ENCODE measurements at places on chromosomes 6 and 20.

- DNase-seq: no peak
Measured at GRCh38 chr6:161265554-161265953, 8.3 kb downstream of the AGPAT4 start.

DNA sequence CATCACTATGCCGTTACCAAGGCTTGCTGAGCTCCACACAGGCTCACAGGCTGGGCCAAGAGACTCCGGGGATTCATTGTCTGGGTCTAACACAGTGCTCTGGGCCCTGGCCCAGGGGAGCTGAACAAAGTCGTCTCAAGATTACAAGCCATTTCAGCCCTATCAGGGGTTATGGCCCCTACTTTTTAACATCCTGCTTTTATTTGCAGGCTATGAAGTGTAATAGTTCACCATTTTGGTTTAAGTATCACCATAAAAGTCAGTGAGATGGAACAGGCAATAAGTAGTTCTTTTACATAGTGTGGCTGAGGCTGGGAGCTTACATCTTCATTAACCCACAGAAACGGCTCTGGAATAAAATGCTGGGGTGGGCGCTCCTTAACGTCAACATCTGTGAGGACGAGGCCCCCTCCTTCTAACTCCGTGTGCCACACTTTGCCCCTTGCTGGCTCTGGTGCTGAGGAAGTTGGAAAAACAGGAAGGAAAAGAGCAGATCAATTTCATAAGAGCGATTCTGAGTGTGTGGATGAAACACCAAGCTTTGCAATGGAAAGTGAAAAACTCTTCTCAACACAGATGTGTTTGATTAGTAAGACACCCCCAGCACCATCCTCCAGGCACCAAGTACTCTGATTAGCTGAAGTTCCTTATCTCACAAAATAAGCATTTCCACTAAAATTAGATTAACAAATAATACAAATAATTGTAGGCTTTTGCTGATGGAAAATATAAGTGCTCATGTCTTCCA, 447.3 kb downstream of the MAFB start:
- no peak for DNase-seq

DNA sequence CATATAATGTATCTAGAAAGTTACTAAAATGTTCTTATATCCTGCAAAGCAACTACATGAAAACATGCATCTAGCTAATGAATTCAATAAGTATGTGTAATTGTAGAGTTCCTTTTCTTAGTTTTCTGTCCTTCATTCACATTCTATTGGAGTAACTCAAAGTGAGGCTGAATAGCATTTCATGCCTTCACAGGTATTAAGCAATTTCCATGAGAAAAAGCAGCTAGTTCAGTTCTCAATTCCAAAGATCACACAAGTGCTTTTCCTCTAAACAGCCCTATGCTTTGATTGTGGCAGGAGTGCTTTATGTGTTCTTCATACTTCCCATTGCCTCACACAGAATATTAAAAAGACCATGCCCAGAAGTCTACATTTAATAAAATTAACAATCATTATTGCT, 274.9 kb downstream of the RFPL4B start:
- no peak for DNase-seq

DNA sequence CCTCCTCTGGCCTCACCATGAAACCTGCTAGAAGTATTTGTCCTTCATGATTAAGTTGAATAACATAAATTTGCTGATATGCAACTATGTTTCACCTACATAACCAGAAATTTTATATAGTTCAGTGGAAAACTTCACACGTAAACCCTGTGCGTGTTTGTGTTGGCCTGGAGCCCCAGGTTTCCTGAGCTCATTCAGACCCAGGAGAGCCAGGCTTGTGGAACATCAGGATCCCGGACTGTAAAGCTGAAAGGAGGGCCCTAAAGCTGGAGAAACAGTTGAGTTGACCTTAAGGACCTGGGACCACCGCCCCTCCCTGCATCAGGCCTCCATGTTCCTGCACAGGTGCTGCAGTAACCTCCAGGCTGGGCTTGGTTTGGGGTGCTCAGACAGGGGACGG, 3.1 kb upstream of the SPATS1 start:
- DNase-seq: no peak

GRCh38 chr6:140256248-140256647, 881.8 kb upstream of the CITED2 start:
- DNase-seq: no peak

DNA sequence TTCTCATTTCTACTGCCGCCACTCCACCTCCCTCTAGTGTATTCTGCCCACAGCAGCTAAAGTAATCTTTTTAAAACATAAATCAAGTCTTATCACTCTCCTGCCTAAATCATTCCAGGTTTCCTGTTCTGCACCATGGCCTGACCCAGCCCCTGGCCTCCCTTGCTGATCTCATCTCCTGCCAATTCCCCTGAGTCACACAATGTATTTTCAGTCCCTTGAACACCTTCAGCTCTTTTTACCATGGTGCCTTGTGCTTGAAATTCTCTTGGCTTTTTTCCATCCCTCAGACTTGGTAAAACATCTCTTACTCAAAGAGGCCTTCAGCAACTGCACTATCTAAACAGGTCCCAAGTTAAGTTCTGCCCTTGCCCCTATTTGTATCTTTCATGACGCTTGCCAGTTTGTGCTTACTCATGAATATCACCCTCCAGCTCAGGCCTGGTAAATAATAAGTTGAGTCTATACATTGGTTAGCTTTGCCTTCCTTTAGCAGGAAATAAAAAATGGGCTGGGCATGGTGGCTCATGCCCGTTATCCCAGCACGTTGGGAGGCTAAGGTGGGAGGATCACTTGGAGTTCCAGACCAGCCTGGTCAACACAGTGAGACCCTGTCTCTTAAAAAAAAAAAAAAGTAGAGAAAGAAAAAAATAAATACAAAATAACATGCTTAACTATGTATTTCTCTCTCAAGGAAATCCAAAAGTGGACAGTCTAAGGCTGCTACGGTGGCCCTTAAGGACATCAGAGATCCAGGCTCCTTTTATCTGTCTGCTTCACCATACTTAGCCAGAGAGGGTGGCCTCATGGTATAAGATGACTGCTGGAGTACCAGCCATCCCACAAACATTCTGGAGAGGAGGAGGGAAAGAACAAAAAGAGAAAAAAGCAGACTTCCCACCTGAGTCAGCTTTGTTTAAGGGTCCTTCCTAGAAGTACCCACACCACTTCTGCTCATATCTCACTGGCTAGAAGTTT, 62.2 kb downstream of the ARFGEF2 start:
- DNase-seq: no peak

DNA sequence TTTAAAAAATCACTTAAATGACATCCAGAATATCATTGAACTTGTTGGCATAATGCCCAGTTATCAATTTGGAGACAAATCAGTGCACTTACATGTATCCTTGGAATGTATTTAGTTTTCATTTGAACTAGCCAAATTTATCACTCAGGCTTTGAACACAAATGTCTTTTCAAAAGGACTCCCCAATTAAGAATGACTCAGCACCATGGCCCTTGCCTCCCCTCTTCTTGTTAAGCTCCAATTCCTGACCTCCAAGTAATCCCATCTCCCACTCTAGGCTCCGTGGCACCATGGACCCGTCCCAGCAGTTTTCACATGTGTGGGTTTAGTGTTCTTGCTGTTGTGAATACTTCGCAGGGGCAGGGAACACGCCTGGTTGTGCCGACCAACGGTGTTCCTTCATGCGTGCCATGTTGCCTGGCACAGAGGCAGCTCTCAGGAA, 2.7 kb downstream of the AKAP12 start:
- no peak for DNase-seq

DNA sequence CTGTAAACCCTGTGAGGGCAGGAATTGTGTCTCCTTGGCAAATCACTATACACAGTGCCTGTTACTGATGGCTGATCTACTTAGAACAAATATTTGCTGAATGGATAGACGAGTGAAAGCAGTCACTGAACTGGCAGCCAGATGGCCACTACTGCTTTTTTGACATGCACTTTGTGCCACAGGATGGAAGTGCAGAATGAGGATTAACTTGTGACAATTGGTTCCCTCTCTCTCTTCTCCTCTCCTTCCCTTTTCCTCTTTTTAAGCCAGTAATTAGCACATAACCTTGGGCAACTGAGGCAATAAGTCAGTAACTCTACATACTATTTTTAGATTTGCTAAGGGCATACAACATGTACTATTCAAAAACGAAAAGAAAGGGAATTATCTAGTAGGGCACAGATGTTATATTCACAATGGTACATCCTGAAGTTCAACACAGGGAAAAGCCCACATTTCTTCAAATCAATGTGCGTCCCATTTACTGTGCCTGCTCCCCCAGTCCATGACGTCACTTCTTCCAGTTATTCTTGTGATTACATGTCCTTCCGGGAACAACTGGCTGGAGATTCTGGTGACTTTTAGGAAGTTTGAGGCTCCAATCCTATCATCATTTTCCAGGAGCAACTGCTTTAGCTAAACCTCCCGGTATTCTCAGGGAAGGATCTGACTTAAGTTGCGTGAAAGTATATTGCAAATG, 17.0 kb upstream of the RPS6KA2 start:
- DNase-seq: no peak

DNA sequence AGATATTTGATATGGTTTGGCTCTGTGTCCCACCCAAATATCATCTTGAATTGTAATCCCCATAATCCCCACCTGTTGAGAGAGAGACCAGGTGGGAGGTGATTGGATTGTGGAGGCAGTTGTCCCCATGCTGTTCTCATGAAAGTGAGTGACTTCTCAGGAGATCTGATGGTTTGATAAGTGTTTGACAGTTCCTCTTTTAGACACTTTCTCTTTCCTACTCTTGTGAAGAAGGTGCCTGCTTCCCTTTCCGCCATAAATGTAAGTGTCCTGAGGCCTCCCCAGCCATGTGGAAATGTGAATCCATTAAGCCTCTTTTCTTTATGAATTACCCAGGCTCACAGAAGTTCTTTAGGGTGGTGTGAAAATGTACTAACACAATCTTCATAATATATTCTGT, 1404.0 kb upstream of the ADGRB3 start:
- DNase-seq: no peak

DNA sequence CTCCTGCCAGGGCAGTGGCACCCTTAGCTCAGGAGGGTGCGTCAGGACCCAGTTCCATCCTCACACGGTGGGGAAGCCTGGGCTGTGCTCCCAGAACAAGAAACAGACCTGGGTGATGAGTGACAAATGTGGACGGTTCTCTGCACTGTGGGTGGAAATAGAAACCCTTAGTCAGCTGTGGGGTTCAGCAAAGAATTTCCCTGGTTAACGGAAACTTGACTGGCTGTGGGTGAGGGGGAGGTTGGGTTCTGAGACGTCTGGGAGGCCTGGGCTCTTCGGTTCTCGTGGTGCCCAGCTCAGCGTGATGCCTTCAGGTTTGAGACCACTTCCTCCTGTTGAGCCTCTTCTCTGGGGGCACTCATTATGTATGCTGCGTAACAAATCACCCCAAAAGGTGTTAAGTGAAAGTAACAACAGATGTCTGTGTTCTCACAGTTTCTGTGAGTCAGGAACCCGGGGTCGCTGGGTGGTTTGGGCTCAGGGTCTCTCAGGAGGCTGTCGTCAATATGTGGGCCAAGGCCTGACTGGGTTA, 53.1 kb upstream of the FAM83D start:
- DNase-seq: peak; percentile 76

- no peak for DNase-seq
Measured at GRCh38 chr6:34475238-34475682, 9.4 kb downstream of the PACSIN1 start.

GRCh38 chr20:34074101-34074760, 37.8 kb downstream of the EIF2S2 start:
- DNase-seq: no peak

- DNase-seq: no peak
Measured at GRCh38 chr20:49646528-49646927, 67.2 kb downstream of the B4GALT5 start.

- DNase-seq: no peak
Measured at GRCh38 chr20:58700823-58701222, 8.2 kb downstream of the NPEPL1 start.

GRCh38 chr6:154852687-154853086, 119.5 kb downstream of the SCAF8 start:
- no peak for DNase-seq

DNA sequence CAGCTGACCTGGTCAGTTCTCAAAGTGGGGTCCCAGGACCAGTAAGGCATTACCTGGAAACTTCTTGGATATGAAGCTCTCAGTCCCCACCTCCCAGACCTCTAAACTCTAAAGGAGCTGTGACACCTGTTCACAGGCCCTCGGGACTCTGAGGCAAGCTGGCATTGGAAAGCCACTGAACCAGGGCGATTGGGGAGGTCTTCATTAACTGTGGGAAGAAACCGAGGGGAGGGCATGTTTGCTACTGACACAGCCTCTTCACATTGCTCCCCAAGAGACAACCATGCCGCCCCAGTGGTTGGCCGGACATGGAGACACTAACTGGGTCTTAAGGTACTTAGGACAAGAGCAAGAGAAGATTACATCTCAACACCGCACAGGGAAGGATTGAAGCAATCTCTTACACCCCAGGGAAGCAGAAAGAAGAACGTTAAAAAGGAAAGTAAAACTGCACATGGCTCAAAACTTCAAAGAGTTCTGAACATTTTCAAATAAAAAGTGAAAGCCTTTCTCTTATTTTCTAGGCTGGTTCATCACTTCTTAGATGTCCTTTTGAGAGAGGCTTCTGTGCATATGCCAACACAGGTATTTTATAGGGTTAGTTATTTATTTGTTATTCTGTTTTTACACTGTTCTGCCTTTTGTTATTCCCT, 210.0 kb upstream of the CST7 start:
- no peak for DNase-seq

DNA sequence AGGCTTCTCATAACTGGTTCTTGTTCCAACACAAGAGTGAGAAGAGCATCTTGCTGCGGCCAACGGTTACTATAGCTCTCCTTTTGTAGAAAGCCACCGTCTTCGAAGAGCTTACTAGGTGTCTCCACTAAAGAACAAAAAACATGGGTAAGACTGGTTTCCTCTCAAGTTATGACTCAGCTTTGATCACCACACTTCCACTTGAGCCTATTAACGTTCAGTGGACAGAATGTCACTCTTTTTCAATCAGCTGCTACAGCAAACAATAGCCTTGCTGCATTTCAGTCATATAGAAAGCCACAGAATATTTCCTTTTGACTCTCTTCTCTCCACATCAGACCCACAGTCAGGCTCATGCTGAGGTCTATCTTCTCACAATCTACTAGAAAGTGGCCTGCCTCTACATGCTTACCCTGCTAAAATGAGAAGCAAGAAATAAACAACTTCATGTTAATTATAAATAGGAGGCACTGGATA, 243.5 kb upstream of the PREP start:
- DNase-seq: peak; percentile 51

DNA sequence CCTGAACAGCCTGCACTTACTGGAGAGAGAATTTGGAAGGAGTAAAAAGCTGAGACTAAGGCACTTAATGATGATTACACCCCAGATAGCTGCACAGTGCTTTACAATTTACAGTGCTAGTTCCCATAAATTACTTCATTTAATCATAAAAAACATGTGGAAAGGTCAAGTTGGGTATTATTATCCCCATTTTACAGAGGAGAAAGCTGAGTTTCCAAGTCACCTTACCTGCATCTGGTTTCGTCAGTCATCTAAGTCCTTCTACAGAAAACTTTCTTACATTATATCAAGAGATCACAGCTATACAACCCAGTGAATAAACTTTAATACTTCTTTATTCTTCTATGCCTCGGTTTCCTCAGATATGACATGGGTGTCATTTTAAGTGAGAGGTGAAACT, 3.3 kb downstream of the PTPRK start:
- DNase-seq: no peak

- DNase-seq: no peak
Measured at GRCh38 chr20:37142708-37143107, 36.4 kb upstream of the RPN2 start.

- DNase-seq: no peak
Measured at GRCh38 chr20:33296206-33296605, 13.2 kb downstream of the BPIFB1 start.

All from central memory CD4-positive, alpha-beta T cell (primary cell).